ENCODE measurements at places on chromosomes 16 and 17. TPM values are rescaled to one million over a fixed set of nuclear protein-coding genes. Genes with fewer than 3 reads are reported as not detected.

The NCOR1 gene
- total RNA-seq: 95.8 TPM

GRCh38 chr17:28796062-28796461 lies 46.5 kb downstream of the FAM222B start:
- no peak overlapping the region for H3K27ac ChIP-seq
- H3K4me1 ChIP-seq: no peaks in the 10 kb centered on the region
- no peaks in the 10 kb centered on the region for H3K27me3 ChIP-seq
- no peak overlapping the region for H3K4me3 ChIP-seq
- no peak for DNase-seq

DNA sequence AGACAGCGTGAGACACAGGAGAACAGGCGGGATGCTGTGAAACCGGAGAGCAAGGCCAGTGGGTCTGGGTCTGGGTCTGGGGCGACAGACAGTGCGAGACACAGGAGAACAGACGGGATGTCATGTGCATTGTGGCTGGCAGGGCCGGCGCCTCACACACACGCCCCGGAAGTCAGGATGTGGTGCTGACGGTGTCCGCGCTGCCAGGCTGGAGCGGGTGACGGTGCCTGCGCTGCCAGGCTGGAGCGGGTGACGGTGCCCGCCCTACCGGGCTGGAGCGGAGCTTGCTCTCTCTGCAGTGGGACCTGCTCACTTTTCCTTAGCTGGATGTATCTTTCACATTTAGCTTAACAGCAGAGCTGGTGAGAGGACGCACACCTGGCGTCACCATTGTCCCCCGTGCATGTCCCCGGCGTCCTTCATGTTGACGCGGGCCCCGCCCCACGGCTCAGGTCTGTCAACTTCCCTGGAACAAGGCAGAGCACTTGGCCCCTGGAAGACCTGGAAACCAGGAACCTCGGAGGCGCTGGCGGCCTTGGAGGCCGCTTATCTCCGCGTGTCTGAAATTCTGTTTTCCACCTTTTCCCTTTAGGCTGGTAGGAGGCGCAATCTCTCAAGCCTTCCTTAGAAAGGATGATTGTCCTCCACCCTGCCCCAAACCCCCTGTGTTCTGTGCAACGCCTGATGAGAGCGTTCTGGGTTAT lies 43.0 kb upstream of the ZNF750 start:
- no peak for DNase-seq
- no peaks in the 10 kb centered on the region for H3K27me3 ChIP-seq
- peaks cover 42% of the 10 kb centered on the region for H3K4me1 ChIP-seq
- H3K36me3 ChIP-seq: no peaks in the 10 kb centered on the region
- H3K27ac ChIP-seq: peak overlapping the region; percentile 94
- no peak overlapping the region for H3K4me3 ChIP-seq

- H3K27ac ChIP-seq: no peak overlapping the region
- H3K36me3 ChIP-seq: no peaks in the 10 kb centered on the region
- H3K27me3 ChIP-seq: no peaks in the 10 kb centered on the region
- H3K4me3 ChIP-seq: no peak overlapping the region
- no peaks in the 10 kb centered on the region for H3K4me1 ChIP-seq
- DNase-seq: no peak
Measured at GRCh38 chr16:71746442-71747046, 22.0 kb upstream of the PHLPP2 start.

The EPX gene
- not detected for total RNA-seq

- no peaks in the 10 kb centered on the region for H3K27me3 ChIP-seq
- H3K27ac ChIP-seq: no peak overlapping the region
- no peak for DNase-seq
- H3K36me3 ChIP-seq: peaks cover 6% of the 10 kb centered on the region
- H3K4me3 ChIP-seq: no peak overlapping the region
Measured at GRCh38 chr17:39726617-39727016, 3.7 kb downstream of the MIEN1 start.

GRCh38 chr17:32873114-32873513 lies 3.8 kb downstream of the MYO1D start:
- no peaks in the 10 kb centered on the region for H3K27me3 ChIP-seq
- H3K4me1 ChIP-seq: peaks cover 34% of the 10 kb centered on the region
- peak overlapping the region; percentile 34 for H3K27ac ChIP-seq
- no peak for DNase-seq

The SNX20 gene
- total RNA-seq: not detected

DNA sequence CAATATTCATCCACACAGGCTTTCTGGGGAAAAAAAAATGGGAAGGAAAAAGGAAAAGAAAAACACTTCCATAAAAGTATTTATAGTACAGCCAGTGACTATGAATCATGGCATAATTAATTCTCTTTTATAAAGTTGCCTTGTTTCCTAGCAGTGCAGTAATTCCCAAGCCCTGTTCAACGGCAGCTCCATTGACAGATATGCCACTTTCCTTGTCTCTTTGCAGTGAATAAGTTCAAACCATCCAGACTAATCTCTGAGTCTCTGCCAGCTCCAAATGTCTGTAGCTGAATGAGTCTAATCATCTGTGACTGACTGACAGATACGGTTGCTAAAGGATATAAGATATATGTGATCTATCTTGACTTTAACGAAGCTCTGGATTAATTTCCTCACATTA lies 52.9 kb upstream of the KCNJ16 start:
- H3K27me3 ChIP-seq: no peaks in the 10 kb centered on the region
- no peak for DNase-seq
- no peaks in the 10 kb centered on the region for H3K36me3 ChIP-seq
- peaks cover 8% of the 10 kb centered on the region for H3K4me1 ChIP-seq

DNA sequence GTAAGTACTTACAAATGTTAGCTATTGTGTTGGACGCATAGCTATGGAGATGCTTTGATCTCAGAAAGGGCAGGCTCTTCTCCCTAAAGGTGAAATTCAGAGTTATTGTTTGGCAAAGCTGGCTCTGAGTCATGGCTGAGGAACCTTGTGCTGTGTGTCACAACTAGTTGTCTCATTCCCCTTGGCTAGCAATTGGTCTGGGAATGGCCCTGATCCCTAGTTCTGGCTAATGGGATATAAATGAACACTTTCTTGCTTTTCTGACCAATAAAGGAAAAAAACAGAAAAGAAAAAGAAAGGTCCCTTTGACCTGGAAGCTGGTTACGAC lies 210.6 kb downstream of the MAP2K4 start:
- no peak overlapping the region for H3K27ac ChIP-seq
- H3K27me3 ChIP-seq: no peaks in the 10 kb centered on the region
- no peaks in the 10 kb centered on the region for H3K4me1 ChIP-seq
- DNase-seq: no peak

The HOXB8 gene
- total RNA-seq: 0.39 TPM

- H3K4me3 ChIP-seq: peak overlapping the region; percentile 91
- DNase-seq: no peak
- H3K27me3 ChIP-seq: no peaks in the 10 kb centered on the region
Measured at GRCh38 chr16:3058139-3059030, 7.1 kb upstream of the IL32 start.

DNA sequence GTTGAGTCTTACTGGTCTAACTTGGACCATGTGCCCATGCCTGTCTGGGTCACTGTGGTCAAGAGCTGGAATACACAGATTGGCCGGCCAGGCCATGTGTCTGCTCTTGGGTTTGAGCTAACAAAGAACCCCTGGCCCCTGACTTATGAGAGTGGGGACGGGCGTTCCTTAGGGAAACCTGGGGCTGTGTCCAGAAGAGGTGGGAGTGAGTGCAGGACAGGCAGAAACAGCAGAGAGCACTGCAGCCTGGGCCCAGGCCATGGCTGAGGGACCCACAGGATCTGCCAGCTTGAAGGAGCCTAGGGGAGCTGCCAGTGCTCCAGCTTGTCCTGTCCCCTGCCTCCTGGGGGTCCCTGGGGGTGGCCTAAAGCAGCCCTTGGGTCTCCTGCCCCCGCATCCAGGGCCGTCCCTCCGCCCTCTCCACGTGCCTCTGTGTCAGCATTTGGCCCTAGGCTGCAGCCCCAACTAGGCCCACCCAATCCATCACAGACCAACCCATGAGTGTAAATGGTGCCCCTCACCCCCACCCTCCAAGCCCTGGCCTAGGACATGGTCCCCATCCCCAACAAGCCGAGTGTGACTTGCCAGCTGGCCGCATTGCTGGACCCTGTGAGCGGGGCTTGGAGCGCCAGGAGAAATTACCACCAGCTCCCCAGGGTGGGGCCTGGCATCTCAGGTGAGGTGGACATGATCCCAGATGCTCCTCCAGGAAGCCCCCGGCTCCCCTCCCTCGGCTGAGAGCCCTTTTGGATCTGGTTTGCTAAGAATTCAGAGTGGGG lies 12.5 kb upstream of the DRC7 start:
- H3K27ac ChIP-seq: no peak overlapping the region
- no peaks in the 10 kb centered on the region for H3K36me3 ChIP-seq
- H3K4me1 ChIP-seq: no peaks in the 10 kb centered on the region
- no peaks in the 10 kb centered on the region for H3K27me3 ChIP-seq
- no peak for DNase-seq

- DNase-seq: peak; percentile 51
- H3K4me1 ChIP-seq: peaks cover 5% of the 10 kb centered on the region
- H3K27me3 ChIP-seq: no peaks in the 10 kb centered on the region
Measured at GRCh38 chr16:88309908-88310265, 72.9 kb upstream of the ZNF469 start.

The IGSF6 gene
- total RNA-seq: not detected
